GM23248 (cell line): ENCODE measurements at places on chromosomes 3 and 15. TPM values are rescaled to one million over a fixed set of nuclear protein-coding genes. Genes with fewer than 3 reads are reported as not detected.
A peak's percentile ranks its signal among the peaks of the same experiment; 100 is the strongest.

DNA sequence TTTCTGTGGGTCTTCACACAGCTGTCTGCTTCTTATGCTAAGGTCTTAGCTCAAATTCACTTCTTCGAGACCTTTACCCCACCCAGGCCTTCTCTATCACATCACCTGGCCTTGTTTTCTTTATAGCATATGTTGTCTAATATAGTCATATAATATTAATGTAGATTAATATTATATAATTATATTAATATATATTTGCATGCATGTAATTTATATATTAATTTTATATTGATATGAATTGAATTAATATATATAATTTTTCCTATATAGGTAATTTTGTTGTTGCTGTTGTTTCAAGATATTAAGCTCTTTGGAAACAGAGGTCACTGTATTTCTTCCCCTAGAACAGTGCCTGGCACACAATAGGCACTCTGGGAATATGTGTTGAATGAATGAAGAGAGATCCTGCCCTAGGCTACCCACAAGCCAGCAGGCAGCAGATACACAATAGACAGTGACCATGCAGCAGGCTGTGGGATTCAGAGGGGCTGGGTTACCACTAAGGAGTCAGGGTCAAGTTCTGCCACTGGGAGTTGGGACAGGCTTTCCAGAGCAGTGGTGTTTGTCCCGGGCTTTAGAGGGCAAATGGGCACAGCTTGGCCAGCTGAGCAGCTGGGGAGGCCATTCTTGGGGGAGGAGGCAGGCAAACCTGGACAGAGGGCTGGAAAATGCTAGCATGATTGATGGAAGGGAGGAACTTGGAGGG lies 126.3 kb downstream of the DNAJB8 start:
- 0 out of 2 replicates have a peak, but pooled peaks cover 6% of the 10 kb centered on the region for H3K4me1 ChIP-seq
- H3K27ac ChIP-seq: no peak overlapping the region
- DNase-seq: no peak
- H3K4me3 ChIP-seq: no peak overlapping the region

DNA sequence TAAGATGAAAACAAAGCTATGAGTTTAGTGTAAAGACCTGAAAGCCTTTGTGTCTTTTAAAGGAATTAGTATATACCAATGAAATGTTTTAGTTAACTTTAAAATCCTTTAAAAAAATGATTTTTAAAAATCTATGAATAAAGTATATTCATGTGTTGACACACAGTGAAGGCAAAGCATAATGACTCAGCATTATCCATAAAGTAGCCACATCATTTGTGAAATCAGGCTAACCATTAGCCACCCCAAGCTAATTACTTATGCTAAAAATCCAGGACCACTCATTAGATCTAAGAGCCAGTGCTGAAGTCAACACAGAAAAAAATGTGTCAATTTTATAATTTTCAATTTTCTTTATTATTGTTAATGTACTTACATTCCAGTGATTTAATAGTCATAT lies 310.2 kb downstream of the TBC1D5 start:
- H3K27me3 ChIP-seq: no peaks in the 10 kb centered on the region
- H3K36me3 ChIP-seq: no peaks in the 10 kb centered on the region

DNA sequence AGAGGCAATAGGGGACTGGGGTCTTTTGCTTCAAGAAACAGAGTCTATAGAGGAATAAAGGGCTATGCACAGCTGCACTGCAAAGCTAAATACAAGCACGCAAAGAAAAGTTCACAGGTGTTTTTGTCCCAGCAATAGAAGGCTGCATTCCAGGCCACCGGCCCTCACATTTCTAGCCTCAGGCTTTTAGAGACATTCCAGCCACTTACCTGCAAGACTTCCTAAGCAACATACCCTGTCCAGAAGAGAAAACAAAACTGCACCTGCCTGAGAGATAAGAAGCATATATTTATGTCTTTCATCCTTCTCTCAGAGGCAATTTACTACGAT lies 220.5 kb downstream of the OPA1 start:
- H3K27ac ChIP-seq: no peak overlapping the region
- H3K36me3 ChIP-seq: no peaks in the 10 kb centered on the region
- DNase-seq: no peak
- H3K27me3 ChIP-seq: peaks cover 44% of the 10 kb centered on the region

The CCR9 gene
- total RNA-seq: not detected in 2 replicates

DNA sequence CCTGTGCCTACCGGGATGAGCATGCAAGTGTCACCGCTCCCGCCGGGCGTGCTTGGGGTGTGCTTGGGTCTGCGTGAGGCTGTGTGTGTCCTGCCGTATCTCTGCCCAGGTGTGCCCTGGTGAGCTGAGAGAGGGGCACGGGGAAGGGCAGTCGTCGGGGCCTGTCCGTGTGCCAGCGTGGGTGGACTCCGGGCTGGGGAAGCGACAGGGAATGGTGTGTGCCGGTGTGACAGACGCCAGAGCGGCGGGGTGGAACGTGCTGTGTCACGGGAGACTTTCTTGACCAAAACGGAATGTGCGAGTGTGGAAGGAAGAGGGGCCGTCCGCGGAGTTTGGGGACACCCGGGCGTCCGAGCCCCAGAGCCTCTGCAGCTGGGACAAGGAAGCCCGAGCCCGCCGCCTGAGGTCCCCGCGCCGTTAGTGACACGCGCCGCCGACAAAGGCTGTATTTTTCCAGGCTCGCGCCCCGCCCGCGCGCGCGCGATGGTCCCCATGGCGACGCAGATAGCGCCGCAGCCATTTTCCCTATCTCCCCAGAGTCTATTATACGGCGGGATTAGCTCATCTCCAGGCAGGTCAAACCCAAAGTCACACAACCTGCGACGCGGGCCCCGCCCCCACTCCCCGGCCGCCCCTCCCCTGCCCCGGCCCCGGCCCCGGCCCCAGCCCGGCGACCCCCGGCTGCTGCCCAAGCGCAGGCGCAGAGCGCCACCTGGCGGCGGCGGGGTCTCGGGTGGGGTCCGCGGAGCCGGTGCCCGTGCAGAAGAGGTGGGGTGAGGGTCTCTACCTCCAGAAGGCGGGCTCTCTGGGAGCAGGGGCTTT lies 4.5 kb upstream of the GATA2 start:
- DNase-seq: peak; percentile 81
- H3K27me3 ChIP-seq: no peaks in the 10 kb centered on the region
- no peaks in the 10 kb centered on the region for H3K36me3 ChIP-seq
- H3K27ac ChIP-seq: no peak overlapping the region

The SCAANT1 gene
- total RNA-seq: not detected in 2 replicates

The ISLR2 gene
- total RNA-seq: not detected in 2 replicates

The MINDY4B gene
- total RNA-seq: not detected in 2 replicates
